ENCODE measurements at places on chromosomes 3 and 15.

- DNase-seq: no peak
These were observed 82.8 kb upstream of the MEX3B start for GRCh38 chr15:82128401-82129148.

DNA sequence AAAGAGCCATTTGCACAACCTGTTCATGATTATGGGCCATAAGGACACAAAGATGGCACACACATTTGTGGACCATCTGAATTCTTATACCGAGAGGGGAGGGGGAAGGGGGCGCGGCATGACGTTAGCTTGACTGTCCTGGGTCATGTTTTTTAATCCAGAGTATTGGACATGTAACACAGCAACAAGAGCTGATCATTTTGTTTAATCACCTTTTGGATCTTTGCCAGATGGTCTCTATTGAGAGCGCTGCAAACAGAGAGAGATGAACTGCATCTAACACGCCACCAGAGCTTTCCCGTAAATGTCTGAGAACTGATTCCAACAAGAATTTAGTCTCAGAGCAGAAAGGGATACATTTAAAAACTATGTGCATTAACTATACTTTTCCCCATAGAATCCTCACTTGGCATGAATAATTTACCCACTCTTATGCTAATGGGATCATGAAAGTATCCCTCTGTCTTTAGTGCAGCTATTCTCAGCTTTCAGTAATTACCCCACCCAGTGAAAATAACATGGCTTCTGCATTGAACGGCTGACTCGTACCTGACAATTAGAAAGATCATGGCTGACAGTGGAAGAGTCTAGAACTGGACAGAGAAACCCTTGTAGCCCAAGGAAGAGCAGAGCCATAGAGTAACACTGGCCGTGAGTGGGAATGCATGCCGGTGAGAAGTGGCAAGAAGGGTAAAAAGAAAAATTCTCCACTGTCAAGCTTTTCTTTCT is 22.6 kb downstream of the MEIS2 start:
- no peak for DNase-seq

DNA sequence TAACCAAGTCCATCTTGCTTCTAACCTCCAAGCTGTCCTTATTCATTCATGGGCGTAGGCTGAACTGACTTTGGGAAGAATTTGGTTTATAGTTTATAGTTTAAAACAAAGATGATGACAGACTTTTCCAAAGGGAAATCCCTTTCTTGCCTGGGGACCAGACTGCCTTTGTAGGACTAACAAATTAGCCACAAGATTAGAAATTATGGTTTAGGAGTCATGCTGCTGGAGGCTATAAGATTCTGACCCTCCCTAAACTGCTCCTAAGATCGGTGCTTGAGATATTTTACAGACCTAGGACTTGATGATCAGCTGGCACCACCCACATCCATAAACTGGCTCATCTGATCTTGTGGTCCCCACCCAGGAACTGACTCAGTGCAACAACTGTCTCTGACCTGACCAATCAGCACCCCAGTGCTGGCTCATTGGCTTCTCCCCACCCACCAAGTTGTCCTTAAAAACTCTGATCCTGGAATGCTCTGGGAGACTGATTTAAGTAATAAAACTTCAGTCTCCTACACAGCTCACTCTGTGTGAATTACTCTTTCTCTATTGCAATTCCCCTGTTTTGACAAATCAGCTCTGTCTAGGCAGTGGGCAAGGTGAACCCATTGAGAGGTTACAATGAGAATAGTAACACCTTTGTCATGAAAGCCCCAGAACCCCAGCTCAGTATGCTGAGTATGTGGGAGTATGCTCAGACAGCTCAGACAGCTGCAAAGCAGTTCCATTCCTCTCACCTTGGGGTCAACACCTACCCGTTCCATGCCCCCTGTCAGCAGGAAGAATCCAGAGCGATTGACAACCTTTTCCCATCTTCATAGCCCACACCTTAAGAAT is 51.6 kb upstream of the C15orf39 start:
- DNase-seq: no peak

DNA sequence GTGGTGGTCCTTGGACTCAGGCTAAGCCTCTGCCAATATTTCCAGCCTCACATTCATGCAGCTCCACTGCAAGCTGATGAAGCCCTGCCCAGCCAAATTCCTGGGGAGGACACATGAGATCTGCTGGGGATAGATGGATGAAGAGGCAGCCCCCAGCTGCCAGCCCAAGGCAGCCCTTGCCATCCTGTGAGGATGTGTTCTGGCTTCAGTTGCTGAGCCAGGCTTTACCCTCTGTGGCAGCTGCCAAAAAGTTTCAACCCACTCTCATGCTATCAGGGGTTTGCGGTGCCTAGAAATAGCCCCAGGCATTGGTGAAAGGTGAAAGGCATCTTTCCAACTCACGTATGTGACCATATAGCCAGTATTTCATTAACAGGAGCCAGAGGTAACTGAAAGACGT is 37.6 kb downstream of the C2CD4A start:
- DNase-seq: no peak

GRCh38 chr3:127666676-127667075 is 6.1 kb upstream of the ABTB1 start:
- no peak for DNase-seq

GRCh38 chr3:40872258-40872920 is 326.9 kb upstream of the CTNNB1 start:
- DNase-seq: no peak

- no peak for DNase-seq
These were observed 73.2 kb downstream of the TBC1D2B start for GRCh38 chr15:78004222-78004727.

DNA sequence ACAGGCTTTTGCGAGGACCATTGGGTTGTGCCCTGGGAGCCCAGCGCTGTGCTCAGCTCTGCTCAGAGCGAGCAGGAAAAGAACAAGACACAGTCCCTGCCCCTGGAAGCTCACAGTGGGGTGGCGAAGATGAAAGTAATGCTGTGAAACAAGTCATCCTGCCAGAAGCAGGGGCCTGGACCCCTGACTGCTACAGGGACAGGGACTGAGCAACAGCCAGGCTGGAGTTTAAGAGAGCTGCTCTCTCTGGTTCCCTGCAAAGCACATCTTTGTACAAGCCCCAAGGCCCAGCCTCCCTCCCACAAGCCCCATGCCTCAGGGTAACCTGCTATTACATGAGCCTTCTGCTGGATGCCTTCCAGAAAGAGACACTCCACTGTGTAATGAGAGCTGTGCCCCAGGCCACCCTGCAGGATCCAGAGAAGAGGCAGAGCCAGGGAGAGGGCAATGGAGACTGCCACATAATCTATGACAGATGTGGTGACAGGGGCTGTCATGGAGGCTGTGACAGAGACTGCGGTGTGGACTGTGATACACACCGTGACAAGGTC is 7.1 kb upstream of the HCN4 start:
- DNase-seq: no peak

- no peak for DNase-seq
These were observed 9.1 kb upstream of the ABHD2 start for GRCh38 chr15:89078851-89079810.

GRCh38 chr3:4440951-4441350 is 26.1 kb downstream of the SUMF1 start:
- no peak for DNase-seq

DNA sequence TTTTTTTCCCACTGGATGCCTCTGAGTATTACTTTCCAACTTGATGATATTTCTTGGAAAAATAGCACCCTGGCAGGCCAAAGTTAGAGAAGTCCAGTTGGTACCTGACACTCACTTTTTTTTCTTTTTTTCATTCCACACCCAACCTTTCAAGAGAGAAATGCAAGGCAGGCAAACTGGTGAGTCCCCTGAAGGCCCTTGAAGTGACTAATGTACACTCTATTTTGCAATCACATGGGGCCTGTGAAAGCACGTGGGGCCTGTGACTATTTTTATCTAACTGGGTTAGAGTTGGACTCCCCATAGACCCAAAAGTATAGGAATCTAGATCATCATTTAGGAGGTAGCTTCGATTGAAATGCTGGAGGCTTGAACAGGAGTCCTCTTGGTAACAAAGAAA is 316.7 kb downstream of the CHL1 start:
- no peak for DNase-seq

GRCh38 chr3:99698932-99699331 is 60.5 kb downstream of the COL8A1 start:
- no peak for DNase-seq

DNA sequence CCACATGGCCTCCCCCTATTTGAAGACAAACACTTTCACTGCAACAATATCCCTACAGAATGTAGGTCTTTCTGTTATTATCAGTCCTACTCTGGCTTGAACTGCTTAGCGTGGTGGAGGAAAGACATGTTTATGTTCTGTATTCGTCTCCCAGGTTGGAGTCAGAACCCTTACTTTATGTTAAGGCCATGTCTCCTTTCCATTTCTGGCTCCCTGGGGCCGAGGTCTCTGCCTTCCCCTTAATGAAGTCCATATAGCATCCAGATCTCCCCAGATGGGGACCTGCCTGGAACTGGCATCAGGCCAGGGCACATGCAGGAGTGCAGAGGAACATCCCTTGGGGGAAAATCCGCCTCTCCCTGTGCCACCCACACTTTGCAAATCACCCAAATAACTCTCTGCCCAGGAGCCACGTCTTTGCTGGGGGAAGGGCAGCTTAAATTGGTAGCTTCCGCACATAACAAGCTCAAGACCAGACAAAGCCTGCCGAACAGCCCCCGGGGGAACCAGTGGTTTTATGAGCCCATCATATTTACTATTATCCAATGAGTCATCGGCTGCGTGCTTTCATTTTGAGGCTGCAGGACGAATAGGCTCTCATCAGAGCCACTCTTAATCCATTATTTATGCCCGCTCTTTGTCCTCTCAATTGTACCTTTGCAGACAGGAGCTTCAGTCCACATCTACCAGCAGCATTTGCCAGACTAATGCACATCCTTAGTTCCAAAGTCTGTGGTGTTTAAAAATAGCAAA is 237.0 kb downstream of the UACA start:
- DNase-seq: no peak

DNA sequence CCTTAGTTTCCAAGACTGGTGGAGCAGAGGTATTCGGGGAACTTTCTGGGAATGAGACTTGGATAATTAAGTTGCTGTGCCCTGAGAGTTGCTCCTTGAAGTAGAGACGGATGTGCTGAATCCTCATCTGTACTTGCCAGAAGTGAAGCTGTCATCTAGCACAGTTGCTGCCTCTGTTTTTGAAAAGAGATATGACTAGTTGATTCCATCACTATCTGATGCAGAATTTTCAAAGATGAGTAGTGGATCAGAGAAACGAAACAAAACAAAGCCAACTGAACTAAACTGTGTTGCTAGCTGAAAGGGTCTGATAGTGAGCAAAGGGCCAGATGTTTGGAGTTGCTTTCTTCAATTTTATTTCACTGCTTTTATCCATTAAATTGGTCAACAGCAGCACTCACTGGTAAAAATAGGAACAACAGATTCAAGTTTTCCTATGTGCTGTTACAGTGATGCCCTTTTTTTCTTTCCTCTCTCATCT is 52.7 kb downstream of the MITF start:
- DNase-seq: no peak

GRCh38 chr3:188092648-188093047 is 61.3 kb upstream of the LPP start:
- peak; percentile 22 for DNase-seq

- no peak for DNase-seq
These were observed 576.9 kb downstream of the OTOL1 start for GRCh38 chr3:162073422-162073975.
